BE2C (cell line): ENCODE measurements at places on chromosomes 7 and 10.

GRCh38 chr10:80523773-80524172 is 13.9 kb upstream of the SH2D4B start:
- DNase-seq, result no peak

- no peak for DNase-seq
These were observed 68.5 kb downstream of the PTPRN2 start for GRCh38 chr7:158518980-158519632.

GRCh38 chr10:30098629-30099028 is 39.2 kb upstream of the JCAD start:
- DNase-seq, result no peak

GRCh38 chr10:74249865-74250264 is 98.8 kb downstream of the ADK start:
- no peak for DNase-seq

GRCh38 chr10:90308223-90308622 is 549.6 kb downstream of the HTR7 start:
- DNase-seq, result no peak
